Activated T-cell treated with anti-CD3 and anti-CD28 coated beads, Interleukin-2, amount 50 U/mL, for 72 hours (primary cell): ENCODE measurements at places on chromosomes 12 and 14. TPM values are rescaled to one million over a fixed set of nuclear protein-coding genes. Genes with fewer than 3 reads are reported as not detected.

The PLEKHH1 gene
- total RNA-seq: 1.0 TPM

The TAS2R30 gene
- 2.8 TPM for total RNA-seq

DNA sequence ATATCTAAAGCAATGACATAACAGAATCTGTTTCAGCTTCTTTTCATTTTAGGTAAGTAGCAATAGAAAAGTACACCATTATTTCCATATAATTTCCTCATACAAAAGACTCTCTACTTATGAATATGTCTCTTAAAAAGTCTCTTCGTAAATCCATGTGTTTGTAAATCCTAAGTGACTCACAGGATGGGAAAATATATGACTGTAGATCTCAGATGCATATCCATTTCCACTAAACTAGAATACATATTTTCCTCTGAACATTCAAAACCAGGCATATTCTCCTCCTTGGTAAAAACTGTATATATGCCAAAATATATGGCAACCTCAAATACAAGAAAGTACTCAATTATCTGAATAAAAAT lies 93.6 kb downstream of the TXNDC16 start:
- H3K4me3 ChIP-seq: no peak overlapping the region
- H3K4me1 ChIP-seq: peaks cover 10% of the 10 kb centered on the region
- H3K27ac ChIP-seq: no peak overlapping the region
- peaks cover 5% of the 10 kb centered on the region for H3K36me3 ChIP-seq

- H3K4me1 ChIP-seq: peaks cover 93% of the 10 kb centered on the region
- H3K27ac ChIP-seq: peak overlapping the region; percentile 95
- H3K4me3 ChIP-seq: peak overlapping the region; percentile 88
- no peaks in the 10 kb centered on the region for H3K27me3 ChIP-seq
These were observed 6.0 kb downstream of the HDAC7 start for GRCh38 chr12:47813511-47814196.

- no peak overlapping the region for H3K4me3 ChIP-seq
- peaks cover 16% of the 10 kb centered on the region for H3K4me1 ChIP-seq
- H3K36me3 ChIP-seq: no peaks in the 10 kb centered on the region
- no peak for DNase-seq
- H3K27me3 ChIP-seq: peaks cover 19% of the 10 kb centered on the region
- no peak overlapping the region for H3K27ac ChIP-seq
These were observed 283.1 kb downstream of the CACNA1C start for GRCh38 chr12:2335916-2336315.
